Right cardiac atrium (tissue), 5 donors: ENCODE measurements at places on chromosomes 12 and 14.
A peak's percentile ranks its signal among the peaks of the same experiment; 100 is the strongest.

- DNase-seq = no peak
Measured at GRCh38 chr12:4287325-4288211, 14.0 kb downstream of the CCND2 start.

GRCh38 chr12:43308776-43309175, 243.2 kb downstream of the ADAMTS20 start:
- DNase-seq = no peak

- no peak for DNase-seq
Measured at GRCh38 chr12:100624571-100624970, 51.1 kb downstream of the GAS2L3 start.

DNA sequence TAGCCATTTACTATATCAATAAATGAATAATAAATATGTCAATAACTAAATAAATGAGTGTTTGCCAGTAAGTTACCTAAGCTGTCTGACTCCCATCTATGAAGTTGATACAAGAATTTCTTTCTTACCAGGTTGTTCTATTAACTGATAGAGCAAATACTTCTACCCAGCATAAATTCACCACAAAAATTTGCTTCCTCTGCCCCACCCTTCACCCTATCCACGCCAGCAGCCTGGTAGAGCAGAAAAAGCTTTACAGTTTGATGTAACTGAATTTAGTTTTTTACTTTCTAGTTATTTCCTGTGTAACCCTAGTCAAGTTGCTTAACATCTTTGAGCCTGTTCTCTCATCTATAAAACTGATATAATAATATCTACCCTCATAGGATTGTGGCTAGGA, 94.9 kb upstream of the SLC16A7 start:
- DNase-seq = no peak

GRCh38 chr14:75748336-75748735, 87.3 kb downstream of the TTLL5 start:
- DNase-seq = no peak

DNA sequence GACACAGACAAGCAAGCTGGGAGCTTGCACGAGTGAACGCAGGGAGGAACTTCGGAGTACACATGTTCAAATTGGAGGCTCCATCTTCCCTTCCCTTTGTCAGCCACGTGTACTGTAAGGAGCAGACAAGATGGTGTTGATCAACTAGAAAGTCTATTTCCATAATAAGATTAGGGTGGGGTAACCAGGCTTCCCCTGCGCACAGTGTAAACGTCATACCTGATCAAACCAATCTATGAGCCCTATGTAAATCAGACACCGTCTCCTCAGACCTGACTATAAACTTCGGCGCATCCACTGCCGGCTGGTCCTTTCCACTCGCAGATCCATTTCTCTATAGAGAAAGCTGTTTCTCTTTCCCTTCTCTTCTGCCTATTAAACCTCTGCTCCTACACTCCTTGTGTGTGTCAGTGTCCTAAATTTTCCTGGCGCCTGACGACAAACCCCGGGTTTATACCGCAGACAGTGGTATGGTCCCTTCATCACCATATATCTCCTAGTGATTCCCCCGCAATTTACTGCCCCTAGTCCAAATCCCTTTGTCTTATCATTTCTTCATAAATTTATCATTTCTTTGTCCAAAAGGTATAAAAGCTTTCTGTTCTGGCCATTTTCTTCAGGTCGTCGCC, 7.5 kb upstream of the ETFBKMT start:
- no peak for DNase-seq

DNA sequence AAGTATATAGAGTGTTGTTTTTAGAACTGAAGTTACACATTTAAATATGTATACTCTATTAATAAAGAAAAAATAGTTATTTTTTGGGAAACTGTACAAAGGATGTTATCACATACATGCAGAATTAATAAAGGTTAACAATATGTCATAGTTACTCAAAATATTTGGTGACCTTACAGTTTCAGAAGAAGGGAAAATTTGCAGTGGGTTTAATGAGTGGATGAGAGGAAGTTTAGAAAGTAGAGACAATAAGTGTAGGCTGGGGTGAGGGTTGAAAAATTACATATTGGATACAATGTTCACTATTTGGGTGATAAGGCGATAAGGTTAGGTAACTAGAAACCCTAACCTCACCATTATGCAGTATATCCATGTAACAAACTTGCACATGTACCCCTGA, 13.5 kb downstream of the WNK1 start:
- no peak for DNase-seq

GRCh38 chr12:45477526-45477925, 252.0 kb upstream of the ARID2 start:
- DNase-seq = no peak

- DNase-seq = peak; percentile 74
Measured at GRCh38 chr12:48125985-48126384, 6.8 kb downstream of the PFKM start.

- no peak for DNase-seq
Measured at GRCh38 chr12:62530596-62530995, 64.0 kb downstream of the MON2 start.

- no peak for DNase-seq
Measured at GRCh38 chr14:90717916-90718315, 98.3 kb downstream of the TTC7B start.

- DNase-seq = peak; percentile 30
Measured at GRCh38 chr12:57164966-57165625, 17.7 kb upstream of the LRP1-AS start.

DNA sequence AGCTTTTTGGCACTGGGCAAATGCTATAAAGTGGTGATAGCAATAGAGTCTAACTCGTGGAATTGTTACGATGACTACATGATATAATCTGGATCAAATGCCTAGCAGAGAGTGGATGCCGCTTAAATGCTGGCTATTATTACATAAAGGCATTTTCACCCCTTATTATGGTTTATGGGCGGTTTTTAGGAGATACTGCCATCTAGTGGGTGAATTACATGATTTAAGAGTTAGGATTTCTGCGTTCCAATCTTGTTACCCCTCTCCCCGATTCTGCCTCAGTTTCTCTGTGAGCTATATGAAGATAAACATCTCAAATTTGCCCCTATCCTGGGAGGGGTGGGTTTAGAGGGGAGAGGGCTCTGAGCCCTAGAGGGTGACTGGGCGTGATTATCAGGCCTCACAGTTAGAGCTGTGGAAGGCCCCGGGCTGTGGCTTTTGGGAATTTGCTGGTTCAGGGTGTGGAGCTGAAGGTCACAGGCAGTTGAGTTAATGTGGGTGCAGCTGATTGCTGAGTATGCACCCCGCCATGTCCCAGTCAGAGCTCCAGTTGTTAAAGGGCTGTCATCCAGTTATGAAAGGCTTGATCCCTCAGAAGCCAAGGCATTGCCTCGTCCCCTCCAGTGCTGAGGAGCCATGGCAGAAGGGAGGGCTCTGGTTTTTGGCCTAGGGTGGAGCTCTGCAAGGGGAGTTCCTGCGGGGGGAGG, 14.4 kb downstream of the CLSTN3 start:
- DNase-seq = peak; percentile 42

GRCh38 chr12:31585271-31585670, 5.7 kb downstream of the DENND5B start:
- DNase-seq = no peak

DNA sequence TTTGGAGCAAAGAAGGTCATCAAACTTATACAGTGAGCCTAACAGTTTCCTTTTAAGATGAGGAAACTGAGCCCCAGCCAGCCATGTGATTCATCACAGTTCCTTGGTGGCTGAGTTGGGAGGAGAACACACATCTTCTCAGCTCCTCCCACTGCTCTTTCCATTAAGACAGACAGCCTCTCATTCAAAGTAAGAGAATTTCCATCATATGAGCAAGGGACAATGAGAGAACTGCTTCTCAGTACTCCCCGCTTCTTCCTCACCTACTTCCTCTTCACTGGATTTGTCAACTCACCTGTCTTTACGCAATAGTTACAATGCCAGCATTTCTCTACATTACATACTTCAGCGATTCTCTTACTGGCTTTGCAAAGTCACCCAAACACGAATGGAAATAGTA, 2.2 kb downstream of the IFNG start:
- no peak for DNase-seq

DNA sequence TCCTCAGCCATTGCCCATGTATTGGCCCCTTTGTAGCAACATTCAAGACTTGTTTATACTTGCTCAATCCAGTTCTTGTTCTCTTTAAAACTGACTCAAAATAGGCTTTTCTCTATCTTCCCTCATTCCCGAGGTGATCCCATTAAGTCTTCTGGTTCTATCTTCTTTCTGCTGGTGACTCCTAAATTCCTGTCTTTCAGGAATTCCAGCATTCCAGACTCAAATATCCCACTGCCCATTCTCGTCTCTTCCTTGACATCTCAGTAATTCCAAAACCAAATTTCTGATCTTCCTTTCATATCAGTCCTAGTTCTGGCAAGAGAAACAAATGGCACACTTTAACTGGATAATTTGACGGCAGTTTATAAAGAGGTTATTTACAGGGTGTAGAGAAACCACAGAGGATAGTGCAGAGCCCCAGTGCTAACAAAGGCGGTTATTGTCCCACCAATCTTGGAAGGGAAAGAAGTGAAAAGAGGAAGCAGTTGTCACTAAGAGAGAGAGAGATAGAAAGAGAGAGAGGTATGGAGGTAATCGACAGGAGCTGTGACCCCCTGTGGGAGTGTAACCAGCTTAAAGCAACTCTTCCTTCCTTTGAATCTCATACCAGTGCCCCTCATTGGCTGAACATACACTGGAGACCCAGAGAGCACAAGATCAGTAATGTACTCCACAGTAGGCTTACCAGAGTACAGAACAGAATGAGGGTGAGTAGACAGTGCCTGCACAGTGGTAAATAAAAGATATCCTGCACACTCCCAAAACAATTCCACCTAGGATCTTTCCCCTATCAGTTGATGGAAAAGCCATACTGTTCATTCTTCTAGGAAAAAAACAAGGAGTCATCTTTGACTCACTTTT, 177.6 kb upstream of the LMNTD1 start:
- no peak for DNase-seq

DNA sequence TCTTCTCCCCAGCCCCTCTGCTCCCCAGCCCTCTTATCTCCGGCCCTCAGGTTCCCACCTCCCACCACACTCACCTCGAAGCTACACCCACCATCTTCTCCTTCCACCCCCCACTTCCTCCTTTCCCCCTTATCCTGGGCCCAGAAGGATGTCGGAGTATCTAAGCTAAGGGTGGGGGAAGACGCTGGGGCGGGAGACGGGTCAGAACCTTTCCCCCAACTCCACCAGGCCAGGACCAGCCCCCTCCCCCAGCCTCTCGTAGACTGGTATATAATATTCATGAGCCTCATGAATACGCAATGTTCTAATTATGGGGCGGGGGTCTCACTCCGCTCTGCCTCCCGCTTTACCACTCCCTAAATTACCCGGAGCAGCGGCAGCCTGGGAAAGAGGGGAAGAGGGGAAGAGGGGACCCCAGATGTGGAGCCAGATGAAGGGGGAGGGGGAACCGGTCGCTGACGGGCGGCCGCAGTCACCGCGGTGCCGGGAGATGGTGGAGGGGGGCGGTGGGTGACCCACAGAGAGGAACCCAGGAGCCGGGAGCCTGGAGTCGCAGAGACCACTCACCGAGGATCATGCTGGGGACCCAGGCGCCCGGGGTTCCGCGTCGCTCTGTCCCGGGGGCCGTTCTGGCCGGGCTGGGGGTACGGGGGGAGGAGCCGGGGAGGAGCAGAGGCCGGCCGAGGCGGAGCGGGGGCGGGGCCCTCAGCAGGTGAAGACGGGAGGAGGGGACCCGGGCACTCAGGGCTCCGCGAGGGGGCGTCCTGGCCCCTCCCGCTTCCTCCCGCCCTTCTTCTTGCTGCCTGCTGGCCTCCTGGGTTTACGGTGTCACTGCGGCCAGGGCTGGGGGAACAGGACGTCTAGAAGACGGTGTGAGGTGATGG, 6.4 kb upstream of the ZNF385A start:
- peak; percentile 81 for DNase-seq

DNA sequence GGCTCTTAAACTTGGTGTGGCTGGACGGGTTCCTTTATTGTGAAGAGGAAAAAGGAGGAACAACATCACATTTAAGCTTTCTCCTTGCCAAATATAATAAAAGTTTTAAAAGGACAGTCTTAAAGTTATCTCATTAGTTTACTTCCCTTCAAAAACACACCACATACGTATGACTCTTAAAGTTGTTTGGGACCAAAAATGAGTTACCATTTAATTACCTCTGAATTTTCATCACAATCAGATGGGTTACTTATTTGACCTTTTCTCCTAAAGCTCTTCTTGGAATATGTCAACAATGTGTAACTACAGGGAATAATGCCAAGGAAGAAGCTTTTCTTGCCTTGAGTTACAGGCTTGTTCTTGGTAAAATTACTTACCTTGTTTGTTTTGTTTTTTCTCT, 16.4 kb downstream of the RAB21 start:
- DNase-seq = no peak

GRCh38 chr12:2494486-2495192, 300.1 kb upstream of the FKBP4 start:
- no peak for DNase-seq

GRCh38 chr12:89352242-89352491, 134 bp downstream of the DUSP6 start:
- DNase-seq = no peak

- DNase-seq = no peak
Measured at GRCh38 chr12:14772946-14773345, 30.3 kb downstream of the WBP11 start.

GRCh38 chr12:78240827-78241226, 410.1 kb downstream of the NAV3 start:
- DNase-seq = no peak

GRCh38 chr14:81178063-81178462, 42.7 kb downstream of the GTF2A1 start:
- no peak for DNase-seq

GRCh38 chr14:95183082-95183481, 25.8 kb upstream of the DICER1 start:
- no peak for DNase-seq

GRCh38 chr14:39957290-39957689, 525.1 kb upstream of the FBXO33 start:
- no peak for DNase-seq

- no peak for DNase-seq
Measured at GRCh38 chr14:81432219-81432661, 32.1 kb upstream of the STON2 start.

- no peak for DNase-seq
Measured at GRCh38 chr12:55932551-55932910, 1.6 kb downstream of the DGKA start.

GRCh38 chr12:19248929-19249602, 119.5 kb downstream of the PLEKHA5 start:
- DNase-seq = no peak

DNA sequence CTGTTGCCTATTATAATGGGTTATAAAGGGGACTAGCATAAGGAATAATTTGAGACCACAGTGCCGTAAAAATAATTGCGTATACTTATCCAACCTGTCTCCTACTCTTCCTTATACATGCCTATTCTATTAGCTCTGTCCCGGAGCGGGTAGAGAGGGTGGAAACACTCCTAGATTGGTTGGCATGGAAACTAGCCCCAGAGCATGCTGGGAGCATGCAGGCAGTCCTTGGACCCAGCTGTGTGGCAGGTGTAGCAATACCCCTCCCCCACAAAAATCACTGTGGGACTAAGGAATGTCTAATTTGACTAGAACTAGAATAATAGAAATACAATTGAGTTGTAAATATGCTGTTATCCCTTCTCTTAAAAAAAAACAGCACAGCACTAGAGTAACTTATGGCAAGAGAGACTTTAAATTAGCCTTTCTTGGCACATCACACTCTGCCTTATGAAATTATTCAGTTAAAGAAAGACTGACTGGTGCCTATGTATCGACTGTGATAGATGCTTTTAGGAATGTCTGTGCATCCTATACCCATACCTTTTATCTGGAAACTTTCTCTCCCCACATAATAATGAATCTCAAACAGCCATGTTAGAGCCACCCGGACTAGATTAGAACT, 244.0 kb upstream of the DAAM1 start:
- no peak for DNase-seq
